Astrocyte (in vitro differentiated cells and primary cell): ENCODE measurements at places on chromosomes 1 and 21.

DNA sequence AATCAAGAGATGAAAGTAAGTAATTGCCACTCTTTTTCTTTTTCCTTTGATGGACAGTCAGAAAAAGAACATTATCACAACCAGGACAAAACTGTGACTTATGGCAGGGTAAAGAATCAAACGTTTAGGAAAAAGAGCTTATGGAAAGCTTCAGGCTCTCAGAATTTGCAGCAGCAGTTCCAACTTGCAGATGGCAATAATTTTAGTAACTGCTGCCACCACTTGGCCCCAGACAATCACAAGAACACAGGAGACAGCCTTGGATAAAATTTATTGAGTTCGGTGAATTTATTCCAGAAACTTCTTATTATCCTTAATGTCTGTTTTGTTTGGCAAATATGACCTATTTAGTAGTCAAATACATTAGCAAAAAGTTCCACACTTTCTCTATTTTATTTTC is 804.4 kb downstream of the BRINP3 start:
- no peak for DNase-seq

DNA sequence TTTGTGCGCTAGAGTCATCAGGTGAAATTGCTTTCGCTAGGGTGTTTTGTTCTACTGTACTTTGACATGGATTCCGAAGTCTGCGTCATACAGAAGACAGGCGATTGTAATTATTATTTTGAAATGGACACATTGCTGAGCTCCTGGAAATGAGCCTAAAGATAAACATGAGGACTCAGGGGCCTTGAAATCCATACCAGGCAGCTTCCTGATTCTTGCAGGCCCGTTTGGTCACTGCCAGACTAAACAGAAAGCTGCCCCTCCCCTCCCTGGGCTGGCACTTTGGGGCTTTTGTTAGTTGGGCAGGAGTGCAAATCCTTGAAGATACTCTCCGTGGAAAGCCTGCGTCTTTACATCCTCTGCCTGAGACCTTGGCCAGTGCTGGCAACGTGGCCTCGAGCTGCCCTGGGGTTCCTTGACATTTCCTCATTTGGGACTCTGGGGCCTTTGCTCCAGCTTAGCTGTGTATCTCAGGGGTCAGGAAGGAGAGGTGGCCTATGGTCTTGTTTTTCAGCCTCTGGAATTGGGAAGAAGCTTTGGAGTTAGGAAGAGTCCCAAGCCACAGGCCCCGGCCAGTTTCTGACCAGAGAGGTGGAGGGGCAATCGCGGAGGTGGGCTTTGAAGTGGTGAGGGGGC is 26.9 kb upstream of the KCNE2 start:
- no peak for DNase-seq

DNA sequence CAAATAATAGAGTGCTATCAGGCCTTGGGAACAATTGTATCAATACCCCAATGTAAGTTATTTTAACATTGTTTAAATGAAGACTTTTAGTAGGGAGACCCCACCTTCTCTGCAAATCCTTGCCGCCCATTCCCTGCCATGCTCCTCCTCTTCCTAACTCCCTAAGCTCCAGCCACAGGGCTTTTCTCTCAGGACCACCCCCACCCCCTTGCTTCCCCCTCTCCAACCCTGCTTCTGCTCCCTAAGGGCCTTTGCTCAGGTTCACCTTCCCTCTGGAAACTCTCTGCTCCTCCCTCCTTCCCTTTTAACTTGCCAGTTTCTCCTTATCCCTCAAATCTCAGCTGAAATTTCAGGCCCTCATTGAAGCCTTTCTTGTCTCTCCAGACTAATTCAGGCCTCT is 16.8 kb downstream of the CCDC190 start:
- DNase-seq, result no peak

DNA sequence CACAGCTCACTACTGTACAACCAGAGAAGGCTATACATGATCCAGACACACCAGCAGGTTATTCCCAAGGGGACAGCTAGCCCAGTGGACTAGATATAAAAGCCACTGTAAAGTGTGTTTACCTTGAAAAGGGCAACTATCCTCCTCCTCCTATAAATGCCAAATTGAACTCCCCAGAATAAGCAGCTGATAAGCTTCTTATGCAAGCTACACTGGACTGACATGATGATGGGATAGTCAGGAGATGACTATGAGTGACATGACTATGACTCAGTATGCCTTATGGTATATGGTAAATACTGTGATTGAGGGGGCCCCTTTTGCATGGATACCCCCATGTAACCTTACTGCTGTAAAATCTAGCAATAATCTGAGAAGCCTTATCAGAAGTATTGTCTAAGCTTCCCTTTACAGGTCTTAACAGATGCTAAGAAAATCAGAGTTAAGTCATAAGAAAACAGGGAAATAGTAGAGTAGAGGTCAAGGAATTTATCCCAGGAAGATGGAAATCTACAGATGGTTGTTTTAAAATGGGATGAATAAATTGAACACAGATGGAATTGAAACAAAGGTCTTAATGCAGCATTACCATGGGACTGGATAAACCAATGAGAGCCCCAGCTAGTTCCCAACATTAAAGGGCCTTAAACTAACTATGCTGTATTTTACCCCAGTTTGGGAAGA is 55.8 kb downstream of the TRIM33 start:
- DNase-seq, result no peak

DNA sequence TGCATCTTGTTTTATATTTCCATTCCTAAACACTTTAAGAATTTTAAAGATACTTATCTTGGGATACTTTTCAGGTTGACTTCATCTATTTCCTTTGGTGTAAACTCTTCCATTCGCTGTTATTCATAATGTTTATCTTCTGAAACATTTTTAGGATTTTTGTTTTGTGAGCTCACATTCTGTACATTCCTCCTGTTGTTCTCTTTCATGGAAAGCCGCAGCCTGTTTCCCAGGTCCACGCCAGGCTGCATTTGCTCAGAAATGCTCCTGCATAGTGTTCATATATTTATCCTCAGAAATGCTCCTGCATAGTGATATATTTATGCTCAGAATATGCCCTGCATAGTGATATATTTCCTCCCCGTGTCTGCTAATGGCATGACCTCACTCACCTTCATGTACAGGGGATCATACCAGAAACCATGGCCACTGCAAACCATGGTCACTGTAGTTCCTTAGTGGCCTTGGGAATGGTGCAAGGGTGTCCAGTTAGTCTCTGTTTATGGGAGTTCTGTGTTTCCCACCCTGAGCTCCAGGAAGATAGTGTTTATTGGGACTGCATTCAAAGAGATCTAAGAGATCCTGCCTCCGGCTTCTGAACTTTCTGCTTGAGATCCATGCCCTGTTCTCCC is 153.9 kb upstream of the GREM2 start:
- peak; percentile 87 for DNase-seq

DNA sequence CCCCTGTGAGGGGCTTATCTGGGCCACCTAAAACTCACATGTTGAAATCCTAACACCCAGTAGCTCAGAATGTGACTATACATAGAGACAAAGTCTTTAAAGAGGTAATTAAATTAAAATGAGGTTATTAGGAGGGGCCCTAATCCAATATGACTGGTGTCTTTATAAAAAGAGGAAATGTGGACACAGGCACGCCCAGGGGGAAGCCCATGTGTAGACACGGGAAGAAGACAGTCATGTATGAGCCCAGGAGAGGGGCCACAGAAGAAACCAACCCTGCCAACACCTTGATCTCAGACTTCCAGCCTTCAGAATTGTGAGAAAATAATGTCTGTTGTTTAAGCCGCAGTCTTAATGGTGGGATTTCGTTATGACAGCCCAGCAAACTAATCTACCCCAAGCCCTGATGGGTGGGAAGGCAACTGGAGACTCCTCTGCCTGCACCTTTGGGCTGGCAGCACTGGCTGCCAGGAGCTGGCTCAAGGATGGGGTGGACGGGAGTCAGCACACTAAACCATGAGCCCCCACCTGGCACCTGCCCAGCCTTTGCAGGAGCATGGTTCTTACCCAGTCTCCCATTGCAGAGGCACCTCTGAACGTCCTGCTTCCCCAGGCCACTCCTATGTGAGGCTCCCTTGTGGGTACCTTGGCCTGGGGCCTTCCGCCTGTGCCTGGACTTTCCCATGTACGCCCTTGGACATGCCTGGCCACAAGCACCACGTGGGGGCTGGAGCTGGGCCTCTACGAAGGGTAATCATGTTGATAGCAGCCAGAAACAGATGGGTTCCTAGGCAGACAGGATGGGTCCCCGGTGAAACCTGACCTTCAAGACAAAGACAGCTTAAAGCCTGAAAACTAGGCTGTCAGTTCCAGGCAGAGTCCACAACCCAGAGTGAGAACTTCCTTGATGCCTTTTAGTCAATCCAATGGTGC is 57.1 kb upstream of the DMRTB1 start:
- no peak for DNase-seq

DNA sequence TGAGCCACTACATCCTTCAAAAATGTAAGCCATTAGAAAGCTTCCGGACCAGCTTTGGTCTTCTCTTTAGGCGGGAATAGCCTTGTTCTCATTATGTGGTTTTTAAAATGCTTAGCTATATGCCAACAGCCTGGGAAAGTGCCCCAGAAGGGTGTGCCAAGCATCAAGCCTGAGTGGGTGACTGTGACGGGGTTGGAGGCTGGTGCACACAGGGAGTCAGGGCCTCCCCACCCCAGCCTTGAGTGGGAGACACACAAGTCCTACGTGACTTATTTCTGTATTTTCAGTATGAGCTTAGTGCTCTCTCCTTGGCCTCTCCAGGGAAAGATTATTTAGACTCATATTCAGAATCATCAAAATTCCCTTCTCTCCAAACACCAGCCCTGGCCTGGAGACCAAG is 9.8 kb downstream of the UBASH3A start:
- DNase-seq, result no peak
